ENCODE measurements at places on chromosomes 11 and 22. TPM values are rescaled to one million over a fixed set of nuclear protein-coding genes. Genes with fewer than 3 reads are reported as not detected.

DDI1 gene
- not detected for total RNA-seq

GRCh38 chr11:117145393-117145761 lies 1.3 kb downstream of the PAFAH1B2 start:
- H3K4me3 ChIP-seq = peak overlapping the region; percentile 81
- H3K27ac ChIP-seq = peak overlapping the region; percentile 69
- no peaks in the 10 kb centered on the region for H3K27me3 ChIP-seq
- H3K36me3 ChIP-seq = peaks cover 25% of the 10 kb centered on the region
- peak; percentile 58 for DNase-seq

DNA sequence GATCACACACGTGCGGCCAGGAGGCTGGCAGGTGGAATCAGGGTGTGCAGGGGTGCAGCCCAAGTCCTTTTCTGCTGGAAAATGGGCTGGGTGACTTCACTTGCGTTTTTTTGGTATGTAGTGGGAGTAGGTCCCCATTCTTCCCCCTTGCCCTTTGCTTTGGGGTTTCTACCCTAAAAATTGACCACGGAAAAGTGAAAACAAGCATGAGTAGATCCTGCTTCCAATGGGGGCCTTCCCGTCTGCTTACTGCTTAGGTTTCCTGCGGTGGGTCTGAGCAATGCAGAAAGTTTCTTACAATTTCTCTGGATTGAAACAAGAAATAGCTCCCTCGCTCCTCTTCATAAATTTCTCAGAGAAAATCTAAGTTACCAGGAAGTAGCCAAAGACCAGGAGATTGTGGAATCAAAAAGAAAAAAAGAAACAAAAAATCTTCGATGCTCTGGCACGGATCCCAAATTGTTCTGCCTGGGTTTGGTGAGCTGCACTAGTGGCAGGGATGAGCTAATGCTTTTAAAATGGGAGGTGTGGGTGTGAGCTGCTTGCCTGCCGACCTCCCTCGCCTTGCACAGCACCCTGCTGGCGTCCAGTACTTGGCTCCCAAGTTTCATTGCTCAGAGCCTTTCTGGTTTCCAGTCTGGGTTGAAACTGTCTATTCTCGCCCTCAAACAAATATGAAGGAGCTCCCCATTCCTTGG lies 2.4 kb downstream of the TIMP3 start:
- H3K4me3 ChIP-seq = peak overlapping the region; percentile 61
- H3K4me1 ChIP-seq = peaks cover 33% of the 10 kb centered on the region
- no peak overlapping the region for H3K27ac ChIP-seq
- no peak for DNase-seq

- H3K4me1 ChIP-seq = peaks cover 17% of the 10 kb centered on the region
- no peak for DNase-seq
- H3K27me3 ChIP-seq = no peaks in the 10 kb centered on the region
- H3K27ac ChIP-seq = no peak overlapping the region
- no peak overlapping the region for H3K4me3 ChIP-seq
These were observed 457.2 kb upstream of the CADM1 start for GRCh38 chr11:115961159-115962003.

- no peaks in the 10 kb centered on the region for H3K36me3 ChIP-seq
- no peaks in the 10 kb centered on the region for H3K4me1 ChIP-seq
- H3K4me3 ChIP-seq = no peak overlapping the region
- H3K27ac ChIP-seq = no peak overlapping the region
These were observed 13.7 kb downstream of the GLYATL2 start for GRCh38 chr11:58830673-58831301.

DNA sequence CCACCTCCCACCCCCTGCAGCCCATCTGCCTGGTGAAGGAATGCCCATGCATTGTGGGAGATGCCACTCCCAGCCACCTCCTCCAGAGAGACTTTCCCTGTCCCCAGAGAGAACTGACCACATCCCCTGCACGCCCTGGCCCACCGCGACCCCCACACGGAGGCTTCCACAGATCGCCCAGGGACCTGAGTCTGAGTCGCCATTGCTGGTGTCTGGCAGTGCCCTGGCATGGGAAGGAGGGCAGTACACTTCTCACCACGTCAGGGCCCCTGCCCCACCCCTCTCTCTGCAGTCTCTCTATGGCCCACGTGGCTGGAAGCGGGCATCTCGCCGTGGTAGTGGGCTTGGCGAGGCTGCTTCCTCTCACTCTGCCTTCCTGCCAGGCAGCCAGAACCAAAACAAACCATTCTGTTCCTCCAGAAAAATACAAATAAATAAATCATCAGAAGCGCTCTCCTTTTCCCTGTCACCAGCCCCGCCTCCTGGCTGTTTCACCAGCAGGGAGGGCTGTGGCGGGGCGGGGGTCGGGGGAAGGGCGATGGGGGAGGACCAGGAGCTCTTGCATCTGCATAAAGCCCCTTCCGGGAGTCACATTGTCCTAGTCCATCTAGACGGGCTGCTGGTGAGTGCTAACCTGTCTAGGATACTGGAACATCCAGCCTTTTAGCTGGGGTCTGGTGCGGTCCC lies 20.9 kb downstream of the SHISAL1 start:
- no peaks in the 10 kb centered on the region for H3K36me3 ChIP-seq
- peak; percentile 16 for DNase-seq
- H3K4me1 ChIP-seq = peaks cover 33% of the 10 kb centered on the region
- H3K27ac ChIP-seq = no peak overlapping the region
- H3K4me3 ChIP-seq = no peak overlapping the region

GRCh38 chr11:46202149-46202548 lies 75.3 kb upstream of the CREB3L1 start:
- H3K27ac ChIP-seq = no peak overlapping the region
- no peaks in the 10 kb centered on the region for H3K4me1 ChIP-seq
- no peaks in the 10 kb centered on the region for H3K36me3 ChIP-seq

- no peak overlapping the region for H3K27ac ChIP-seq
- no peak for DNase-seq
- H3K36me3 ChIP-seq = peaks cover 98% of the 10 kb centered on the region
These were observed 25.2 kb downstream of the MORC2 start for GRCh38 chr22:30943368-30943767.

Measured in SJSA1 (cell line).